ENCODE measurements at places on chromosomes 7 and 10. TPM values are rescaled to one million over a fixed set of nuclear protein-coding genes. Genes with fewer than 3 reads are reported as not detected.

ADCY1 gene
- 1.5 TPM for total RNA-seq

ERCC6 gene
- 14.5 TPM for total RNA-seq

TUBB8 gene
- total RNA-seq, result not detected

MSRB2 gene
- 3.9 TPM for total RNA-seq

ASAH2 gene
- 4.6 TPM for total RNA-seq

CTTNBP2 gene
- total RNA-seq, result not detected

FAM25G gene
- total RNA-seq, result not detected

TAS2R40 gene
- total RNA-seq, result not detected

OR2A12 gene
- not detected for total RNA-seq

ARMS2 gene
- total RNA-seq, result not detected

TMEM225B gene
- 0.61 TPM for total RNA-seq

ITGA8 gene
- not detected for total RNA-seq

STAG3 gene
- 23.7 TPM for total RNA-seq

SEC23IP gene
- total RNA-seq, result 78.0 TPM

ERVW-1 gene
- total RNA-seq, result not detected

GDF2 gene
- not detected for total RNA-seq

TMEM140 gene
- total RNA-seq, result 2.2 TPM

CCL26 gene
- total RNA-seq, result not detected

FHIP2A gene
- total RNA-seq, result 24.7 TPM

SPDYE9 gene
- not detected for total RNA-seq

ST8SIA6 gene
- total RNA-seq, result not detected

TAS2R5 gene
- 1.0 TPM for total RNA-seq

Measured in activated CD4-positive, alpha-beta T cell treated with anti-CD3 and anti-CD28 coated beads, Interleukin-2, amount 10 ng/mL, durations not matched to agents 24 days and 14 days (primary cell).